ENCODE measurements at places on chromosomes 6 and 20. TPM values are rescaled to one million over a fixed set of nuclear protein-coding genes. Genes with fewer than 3 reads are reported as not detected.
A peak's percentile ranks its signal among the peaks of the same experiment; 100 is the strongest.

SCRT2 gene
- not detected for total RNA-seq

BLOC1S5 gene
- 7.1 TPM for total RNA-seq

SLC26A8 gene
- not detected for total RNA-seq

FHL5 gene
- not detected for total RNA-seq

GLP1R gene
- total RNA-seq: not detected

DNA sequence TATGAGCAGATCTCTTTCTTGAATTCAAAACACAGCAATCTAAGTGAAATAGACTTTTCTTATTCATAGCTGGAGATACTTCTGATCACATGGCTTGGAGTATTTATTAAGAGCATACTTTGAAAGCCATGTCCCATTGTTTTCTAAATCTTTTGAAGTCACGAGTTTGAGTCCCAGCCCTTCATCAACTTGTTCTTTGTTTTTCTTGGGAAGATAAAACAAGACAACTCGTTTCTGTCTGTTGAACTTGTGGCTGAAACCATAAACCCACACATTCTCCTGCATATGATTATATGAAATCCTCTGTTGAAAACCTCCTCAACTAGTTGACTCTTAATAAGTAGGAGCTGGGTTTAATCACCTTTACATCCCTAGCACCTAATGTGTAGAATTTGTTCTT lies 3.3 kb downstream of the RNF144B start:
- DNase-seq: no peak

GRCh38 chr6:159214281-159214680 lies 45.1 kb downstream of the FNDC1 start:
- DNase-seq: no peak

DNA sequence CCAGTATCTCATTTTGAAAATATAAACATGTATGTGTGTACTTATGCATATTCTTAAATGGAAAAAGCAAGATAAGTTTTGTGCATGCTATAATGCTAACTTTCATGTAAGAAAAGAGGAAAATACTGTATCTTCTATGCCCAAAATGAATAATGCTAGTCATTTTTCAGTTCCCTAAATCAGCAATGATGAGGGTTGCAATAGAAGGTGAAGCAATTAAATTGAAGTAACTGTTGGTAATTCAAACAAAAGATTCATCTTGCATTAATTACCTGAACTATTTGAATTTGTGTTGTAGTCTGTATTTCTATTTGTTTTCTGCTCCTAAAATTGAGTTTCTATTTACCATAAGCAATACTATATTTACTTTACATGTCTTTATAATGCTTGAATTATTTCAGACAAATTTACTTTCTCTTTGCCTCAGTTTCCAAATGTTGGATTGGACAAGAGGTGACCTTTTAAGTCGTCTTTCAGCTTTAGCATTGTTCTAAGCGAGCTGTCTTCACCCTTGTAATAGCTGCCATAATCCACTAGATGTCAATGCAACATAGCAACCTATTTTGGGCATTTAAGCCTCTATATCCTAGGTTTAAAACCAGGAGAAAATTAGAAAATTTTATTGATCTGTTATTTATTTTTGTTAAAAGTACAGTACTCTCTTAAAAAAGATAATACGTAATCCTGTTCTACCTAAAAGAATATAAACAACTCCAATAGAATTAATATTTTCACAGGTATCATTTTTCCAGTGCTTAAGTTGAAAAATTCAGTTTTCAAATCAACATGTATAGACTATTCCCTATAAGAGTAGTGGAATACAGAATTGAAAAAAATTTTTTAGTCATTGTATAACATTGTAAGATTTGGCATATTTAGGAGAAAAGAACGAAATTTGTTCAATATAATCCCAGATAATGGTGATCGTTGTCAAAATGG lies 52.3 kb upstream of the IFNGR1 start:
- DNase-seq: peak; percentile 59

GRCh38 chr20:371755-372542 lies 8.6 kb upstream of the TRIB3 start:
- peak; percentile 99 for DNase-seq
